Ammon's horn (tissue), 1 donor: ENCODE measurements at places on chromosomes 6 and 20.

- no peak for DNase-seq
Observed at GRCh38 chr6:84618836-84619235, 145.6 kb downstream of the TBX18 start.

- DNase-seq: peak; percentile 83
Observed at GRCh38 chr20:35497780-35498189, 31.7 kb downstream of the C20orf173 start.

GRCh38 chr6:44868910-44869309 is 459.2 kb upstream of the RUNX2 start:
- DNase-seq: no peak

DNA sequence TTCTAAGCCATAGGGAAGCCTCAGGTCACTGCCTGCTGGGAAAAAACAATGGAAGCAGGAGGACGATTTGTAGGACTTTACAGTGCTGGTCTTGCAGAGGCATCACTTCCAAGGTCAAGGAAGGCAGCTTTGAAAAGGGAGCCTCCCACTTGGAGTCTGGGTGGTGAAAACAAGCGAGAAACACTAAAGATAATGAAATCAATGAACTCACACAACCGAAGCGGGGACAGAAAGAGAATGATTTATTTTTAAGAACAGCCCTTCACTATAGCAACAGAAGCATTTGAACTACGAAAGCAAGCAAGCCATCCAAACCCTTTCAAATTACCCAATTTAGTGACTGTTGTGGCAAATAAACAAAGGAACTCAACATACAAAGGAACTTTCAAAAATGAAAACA is 227.5 kb downstream of the THBS2 start:
- DNase-seq: peak; percentile 40

DNA sequence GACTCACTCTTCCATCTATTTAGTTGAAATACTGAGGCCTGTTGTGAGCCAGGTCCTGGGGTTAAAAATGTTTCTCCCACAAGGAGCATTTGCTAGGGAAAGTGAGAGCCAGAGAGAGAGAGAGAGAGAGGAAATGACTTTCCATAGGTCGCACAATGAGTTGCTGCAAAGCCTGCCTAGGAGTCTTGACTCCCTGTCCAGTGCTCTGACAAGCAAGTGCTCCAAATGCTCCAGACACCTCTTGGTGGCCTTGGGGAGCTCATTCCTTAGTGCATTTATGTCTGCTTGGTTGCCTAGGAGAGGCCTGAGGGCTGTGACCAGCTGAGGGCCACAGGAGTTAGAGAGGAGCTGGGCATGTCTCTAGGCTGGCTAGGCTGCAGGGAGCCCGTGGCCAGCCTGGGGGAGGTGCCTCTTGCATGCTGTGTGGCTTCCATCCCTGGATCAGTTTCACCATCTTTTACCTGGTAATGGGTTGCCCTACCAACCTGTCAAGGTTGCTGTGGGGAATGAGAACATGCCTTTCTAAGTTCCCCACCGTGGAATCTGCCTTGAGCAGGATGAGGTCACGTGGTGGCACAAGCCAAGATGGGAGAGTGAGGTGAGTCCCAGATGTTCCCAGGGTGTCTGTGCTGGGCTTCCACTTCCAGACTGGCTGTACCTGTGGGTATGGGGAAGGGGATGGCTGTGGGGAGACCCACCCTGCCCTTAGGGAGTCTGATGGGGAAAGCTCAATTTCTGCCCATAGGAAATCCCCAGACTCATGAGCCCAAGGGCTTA is 105.0 kb downstream of the VEGFA start:
- no peak for DNase-seq

GRCh38 chr6:138538390-138539031 is 39.2 kb upstream of the NHSL1 start:
- peak; percentile 35 for DNase-seq

- peak; percentile 47 for DNase-seq
Observed at GRCh38 chr20:42862446-42862845, 327.3 kb downstream of the PTPRT start.

- no peak for DNase-seq
Observed at GRCh38 chr6:47307362-47308197, 2.1 kb downstream of the TNFRSF21 start.

DNA sequence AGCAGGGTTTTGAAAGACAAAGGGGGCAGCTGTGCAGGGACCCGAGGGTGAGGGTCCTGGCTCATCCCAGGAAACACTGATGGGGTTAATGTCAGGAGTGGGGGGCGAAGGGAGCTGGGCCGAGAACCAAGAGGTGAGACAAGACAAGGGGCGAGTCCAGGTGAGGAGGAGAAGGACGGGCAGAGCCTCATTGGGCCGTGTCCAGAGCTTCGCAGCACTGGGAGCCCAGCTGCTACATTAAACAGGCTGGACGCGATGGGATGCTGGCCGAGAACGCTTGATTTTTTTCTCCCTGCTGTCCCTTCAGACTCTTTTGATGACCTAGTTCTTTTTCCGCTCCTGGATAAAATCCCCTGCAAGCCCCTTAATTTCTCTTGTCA is 172.8 kb upstream of the SNX9 start:
- DNase-seq: peak; percentile 69

GRCh38 chr6:40999569-40999968 is 39.5 kb downstream of the UNC5CL start:
- DNase-seq: peak; percentile 42

DNA sequence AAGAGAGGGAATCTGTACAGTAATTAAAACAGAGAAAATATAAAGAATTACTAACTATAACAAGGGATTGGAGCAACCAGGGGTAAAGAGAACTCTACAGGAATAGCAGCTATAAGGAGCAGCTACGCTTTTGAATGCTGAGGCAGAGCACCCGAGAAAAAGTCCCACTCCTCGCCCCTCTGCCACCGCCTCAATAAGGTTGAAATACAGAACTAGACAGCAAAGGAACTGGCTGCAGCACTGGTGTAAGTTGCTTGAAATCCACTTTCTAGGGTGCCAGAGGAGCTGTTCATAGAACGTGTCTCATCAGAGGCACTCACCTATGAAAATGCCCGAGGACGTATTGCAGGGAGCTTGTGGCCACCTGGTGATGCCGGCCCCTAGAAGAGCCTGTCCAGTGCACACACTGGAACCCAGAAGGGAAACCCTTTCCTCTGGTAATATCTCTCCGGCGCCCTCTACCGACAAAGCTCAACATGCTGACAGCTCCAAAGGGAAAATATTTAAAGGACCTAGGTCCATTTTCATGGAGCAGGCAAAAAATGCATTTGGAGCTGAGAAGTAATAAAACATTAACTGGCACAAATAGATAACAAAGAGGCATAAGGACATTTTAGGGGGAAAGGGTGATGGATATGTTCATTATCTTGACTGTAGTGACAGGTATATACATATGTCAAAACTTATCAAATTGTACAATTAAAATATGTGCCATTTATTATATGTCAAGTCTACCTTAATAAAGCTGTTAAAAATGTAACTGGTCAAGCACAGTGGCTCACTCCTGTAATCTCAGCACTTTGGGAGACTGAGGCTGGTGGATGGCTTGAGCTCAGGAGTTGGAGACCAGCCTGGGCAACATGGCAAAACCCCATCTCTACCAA is 137.4 kb upstream of the HDAC2 start:
- DNase-seq: peak; percentile 80

DNA sequence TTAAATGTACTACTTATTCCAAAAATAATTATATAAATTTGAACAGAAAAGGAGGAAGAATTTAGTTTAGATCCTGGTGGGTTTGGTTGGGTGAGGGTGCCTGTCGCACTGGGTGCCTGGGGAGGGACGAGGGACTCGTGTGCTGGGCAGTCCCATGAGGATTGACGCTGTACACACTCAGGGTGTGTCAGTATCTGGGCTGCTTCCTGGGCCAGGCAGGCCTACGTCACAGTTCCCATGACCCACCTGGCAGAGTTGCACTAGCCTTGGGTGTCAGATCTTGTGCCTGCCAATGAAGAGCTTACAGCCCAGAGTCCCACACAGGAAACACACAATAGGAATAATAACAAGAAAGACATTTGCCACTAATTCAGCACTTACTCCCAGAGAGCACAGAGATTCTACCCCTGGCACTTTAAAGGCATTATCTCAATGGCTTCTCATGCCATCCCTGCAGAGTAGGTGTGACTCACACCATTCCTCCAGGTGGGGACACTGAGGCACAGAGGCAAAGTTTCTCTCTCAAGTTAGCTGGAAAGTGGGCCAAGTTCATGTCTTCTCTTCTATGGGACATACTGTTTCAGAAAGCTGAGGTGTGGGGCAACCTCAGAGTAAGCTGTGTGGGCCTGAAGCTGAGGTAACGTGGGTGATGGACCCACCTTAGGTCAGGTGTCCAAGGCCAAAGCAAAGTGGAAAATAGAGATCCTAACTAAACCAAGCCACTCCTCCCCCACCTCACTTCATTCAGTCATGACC is 1.3 kb upstream of the SDCBP2 start:
- peak; percentile 69 for DNase-seq

DNA sequence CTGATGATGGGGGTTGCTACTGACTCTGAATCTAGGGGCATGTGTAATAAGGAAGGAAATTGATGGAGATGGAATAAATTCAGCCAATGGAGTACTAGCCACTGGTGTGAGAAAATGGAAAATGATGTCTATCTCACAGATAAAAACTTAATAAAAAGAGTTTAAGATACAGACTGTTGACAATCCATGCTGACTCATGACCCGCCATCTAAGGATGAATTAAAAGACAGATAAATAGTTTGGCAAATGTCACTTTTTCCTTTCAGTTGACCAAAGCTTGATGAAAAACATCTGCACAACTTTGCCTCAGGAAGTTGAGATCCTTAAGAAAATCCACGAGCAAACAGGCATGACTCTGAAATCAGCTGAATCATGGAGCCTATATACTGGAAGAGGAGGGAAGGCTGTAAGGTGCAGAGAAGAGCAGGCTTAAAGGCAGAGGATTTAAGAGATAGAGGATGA is 82.6 kb upstream of the BMP5 start:
- no peak for DNase-seq

DNA sequence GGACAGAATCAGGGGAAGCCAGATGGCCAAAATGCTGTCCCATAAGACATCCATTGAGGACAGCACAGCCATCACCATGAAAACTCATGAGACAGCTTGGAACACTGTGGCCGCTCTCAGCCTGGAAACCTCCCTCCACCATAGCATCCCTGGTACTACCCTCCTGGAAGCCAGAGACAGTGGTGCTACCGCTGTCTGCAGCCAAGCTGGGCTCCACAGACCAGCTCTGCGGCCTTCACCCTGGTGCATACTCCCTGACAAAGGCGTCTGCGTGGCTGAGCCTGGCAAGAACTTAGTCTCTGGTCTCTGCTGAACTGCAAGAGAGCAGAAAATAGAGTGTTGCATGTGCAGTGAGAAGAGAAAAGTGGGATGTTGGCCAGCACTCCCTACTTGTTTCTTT is 558.0 kb downstream of the C6orf118 start:
- DNase-seq: no peak

DNA sequence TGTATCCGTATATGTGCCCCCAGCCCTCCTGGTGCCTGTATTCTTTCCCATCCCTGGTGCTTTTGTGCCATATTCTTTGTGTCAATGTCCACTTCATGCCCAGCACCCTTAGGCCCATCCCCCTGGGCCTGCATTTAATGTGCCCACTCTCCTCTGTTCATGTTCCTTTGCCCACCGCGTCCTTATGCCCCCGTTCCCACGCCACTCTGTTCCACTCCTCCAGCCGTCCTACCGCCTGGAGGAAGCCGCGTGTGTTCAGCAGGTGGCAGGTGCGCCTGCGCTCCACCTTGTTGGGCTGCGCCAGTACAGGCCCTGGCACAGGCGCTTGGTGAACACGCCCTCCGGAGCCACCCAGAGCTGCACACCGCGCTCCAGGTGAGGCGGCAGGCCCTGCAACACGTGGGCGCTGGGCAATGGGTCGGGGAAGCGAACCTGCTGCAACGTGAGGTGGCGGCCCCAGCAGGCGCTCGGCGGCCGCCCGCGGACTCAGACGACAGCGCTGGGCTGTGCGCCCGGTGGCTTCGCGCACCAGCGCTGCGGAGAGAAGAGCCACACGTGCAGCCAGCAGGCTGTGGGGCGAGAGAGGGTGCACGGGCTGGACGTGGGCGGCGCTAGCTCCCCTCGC is 4.0 kb upstream of the FOXS1 start:
- DNase-seq: no peak

DNA sequence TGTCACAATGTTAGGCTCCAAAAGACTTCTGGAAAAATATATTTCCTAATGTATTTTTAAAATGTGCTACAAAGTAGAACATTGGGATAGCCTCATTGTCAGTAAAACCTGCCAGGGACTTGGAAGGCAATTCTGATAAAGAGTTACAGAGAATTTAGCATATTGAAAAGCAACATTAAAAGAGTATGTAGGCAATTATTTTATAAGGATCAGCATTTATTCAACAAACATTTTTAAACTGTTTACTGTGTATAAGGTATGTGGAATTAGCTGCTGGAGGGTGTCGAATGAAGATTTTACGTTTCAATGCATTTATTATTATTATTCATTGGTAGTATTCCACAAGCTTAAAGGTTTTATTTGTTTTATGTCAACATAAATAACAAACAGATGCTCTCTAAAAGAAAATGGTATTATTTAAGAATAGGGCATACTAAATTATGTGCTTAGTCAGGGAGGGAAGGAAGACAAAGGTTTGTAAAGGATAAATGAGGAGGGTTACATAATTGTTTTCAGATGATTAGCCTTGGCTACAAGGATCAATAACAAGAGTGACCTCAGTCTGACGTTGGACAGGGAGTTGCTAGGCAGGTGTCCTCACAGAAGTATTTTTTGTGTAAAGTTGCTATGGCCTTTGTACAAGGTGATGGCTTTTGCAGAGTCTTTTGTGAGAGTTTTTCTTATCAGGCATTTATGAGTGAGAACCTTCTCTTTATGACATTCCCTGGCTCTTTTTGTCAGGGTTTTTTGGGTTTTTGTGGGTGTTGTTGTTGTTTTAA is 313.4 kb upstream of the PLCB4 start:
- no peak for DNase-seq

DNA sequence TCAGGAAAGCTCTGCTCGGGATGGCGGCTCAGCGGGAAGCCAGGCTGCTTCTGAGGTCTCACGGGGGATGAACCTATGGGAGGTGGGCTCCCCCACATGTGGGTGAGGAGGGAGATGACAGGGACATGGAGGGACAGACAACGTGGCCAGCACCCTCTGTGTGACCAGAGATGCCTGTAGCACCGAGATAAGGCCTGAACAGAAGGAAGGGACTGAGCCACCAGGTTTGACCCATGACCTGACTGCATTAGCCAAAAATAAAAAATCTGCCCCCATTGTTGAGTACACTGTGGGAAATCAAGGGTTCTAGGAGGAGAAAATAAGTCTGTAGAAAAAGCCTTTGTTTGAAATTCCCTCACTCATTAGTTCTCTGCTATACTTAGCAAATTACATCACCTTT is 105.7 kb downstream of the RNASET2 start:
- no peak for DNase-seq

GRCh38 chr6:82786248-82786647 is 279.4 kb downstream of the UBE3D start:
- DNase-seq: no peak

- DNase-seq: no peak
Observed at GRCh38 chr6:159082039-159082815, 37.4 kb upstream of the TAGAP start.
